ENCODE measurements at places on chromosomes 5 and 9.

GRCh38 chr9:136170006-136170901 is 34.7 kb downstream of the LHX3 start:
- DNase-seq = no peak

DNA sequence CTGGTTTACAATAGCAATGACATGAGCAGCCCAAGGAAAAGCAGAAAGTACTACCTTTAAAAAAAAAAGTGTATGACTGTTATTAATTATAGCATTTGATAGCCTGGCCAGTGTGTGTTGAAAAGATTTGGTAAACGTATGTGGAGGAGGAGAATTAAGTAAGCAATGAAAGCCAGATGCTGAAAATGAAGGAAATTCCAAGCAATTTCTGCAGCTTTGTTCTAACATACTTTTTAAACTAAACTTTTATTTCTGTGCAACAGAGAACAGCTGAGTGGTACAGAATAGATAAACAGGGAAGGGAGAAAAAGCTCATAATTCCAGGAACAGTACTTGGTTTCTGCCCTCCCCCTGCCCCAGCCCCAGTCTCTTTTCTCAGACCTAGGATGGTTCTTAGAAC is 252.6 kb downstream of the ADAMTSL1 start:
- peak; percentile 87 for DNase-seq

DNA sequence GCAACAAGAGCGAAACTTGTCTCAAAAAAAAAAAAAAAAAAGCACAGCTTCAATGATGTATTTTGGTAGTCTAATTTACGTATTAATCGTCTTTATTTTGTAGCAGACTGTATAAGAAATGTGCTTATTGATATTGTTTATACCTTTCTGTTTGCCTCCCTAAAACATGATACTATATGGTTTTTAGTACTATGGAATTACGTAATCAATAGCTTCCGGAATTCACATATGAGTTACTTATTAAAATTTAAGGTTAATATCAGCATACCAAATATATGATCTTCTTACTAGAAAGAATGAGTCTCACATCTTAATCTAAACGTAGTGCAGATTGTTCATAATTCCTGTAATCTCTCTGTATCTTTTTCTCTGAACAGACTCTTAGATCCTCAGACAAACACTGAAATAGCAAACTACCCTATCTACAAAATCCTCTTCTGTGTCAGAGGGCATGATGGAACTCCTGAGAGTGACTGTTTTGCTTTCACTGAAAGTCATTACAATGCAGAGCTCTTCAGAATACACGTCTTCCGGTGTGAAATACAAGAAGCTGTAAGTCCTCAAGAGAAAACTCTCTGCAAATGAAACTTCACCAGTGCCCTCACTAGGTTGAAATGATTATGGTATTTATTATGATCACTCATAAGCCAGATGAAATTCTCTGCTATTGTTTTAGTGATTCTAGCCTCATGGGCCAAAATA is 44.4 kb upstream of the GPR21 start:
- DNase-seq = no peak

DNA sequence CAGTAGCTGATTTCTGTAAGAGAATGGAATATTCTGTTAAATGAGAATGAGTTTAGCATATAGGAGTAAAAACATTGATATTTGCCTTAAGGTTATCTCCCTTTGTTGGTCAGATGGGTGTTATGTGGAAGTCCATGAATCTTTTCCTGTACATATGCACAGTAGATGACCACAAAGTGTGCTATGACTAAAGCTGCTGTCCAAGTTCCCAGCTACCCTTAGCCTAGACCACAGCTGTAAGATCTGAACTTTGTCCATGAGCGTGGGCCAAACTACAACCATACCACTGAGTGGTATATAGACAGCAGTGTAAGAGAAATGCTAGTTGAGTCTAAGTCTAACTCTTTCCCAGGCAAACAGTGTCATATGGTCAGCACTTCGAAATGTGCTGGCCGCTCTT is 48.8 kb downstream of the CD180 start:
- DNase-seq = peak; percentile 20

DNA sequence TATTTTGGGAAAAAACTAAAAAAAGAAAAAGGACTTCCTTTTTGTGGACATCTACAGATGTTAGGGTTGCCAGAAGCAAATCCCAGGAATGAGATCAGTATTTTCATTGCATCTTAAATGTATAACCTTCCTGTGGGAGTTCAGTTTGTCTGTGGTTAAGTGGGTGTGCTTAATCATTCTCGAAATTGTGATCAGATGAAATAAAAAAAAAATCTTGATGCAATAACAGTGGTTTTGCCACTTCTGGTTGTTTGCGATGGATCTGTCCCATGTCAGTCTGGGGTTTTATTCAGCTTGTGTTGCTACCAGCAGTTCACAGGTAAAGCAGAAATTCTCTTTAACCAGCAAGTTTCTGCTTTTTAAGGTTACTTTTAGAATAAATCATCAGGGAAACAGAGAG is 179.0 kb downstream of the MAN2A1 start:
- peak; percentile 70 for DNase-seq

GRCh38 chr9:5800969-5801738 is 31.8 kb downstream of the ERMP1 start:
- DNase-seq = peak; percentile 25

- no peak for DNase-seq
These were observed 39.2 kb downstream of the ANXA2R start for GRCh38 chr5:43000914-43001313.

DNA sequence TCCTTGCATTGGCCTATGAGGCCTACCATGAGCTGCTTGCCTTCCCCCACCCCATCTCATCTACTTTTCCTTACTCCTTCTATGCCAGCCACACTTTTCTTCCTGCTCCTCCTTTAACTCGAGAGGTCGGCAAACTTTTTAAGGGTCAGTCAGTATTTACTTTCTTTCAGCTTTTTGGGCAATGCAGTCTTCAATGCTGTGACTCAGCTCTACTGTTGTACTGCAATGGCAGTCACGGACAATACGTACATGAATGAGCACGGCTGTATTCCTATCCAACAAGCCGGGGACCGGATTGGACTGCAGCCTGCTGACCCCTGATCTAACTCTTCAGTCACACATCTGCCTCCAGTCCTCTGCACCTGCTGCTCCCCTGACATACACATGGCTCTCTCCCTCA is 602 bp upstream of the ACTL7A start:
- no peak for DNase-seq

GRCh38 chr9:111548623-111549022 is 23.6 kb downstream of the ZNF483 start:
- DNase-seq = no peak

- no peak for DNase-seq
These were observed 103.5 kb upstream of the PTCH1 start for GRCh38 chr9:95620314-95620713.

- DNase-seq = no peak
These were observed 52.8 kb downstream of the CTNND2 start for GRCh38 chr5:11851416-11851815.

DNA sequence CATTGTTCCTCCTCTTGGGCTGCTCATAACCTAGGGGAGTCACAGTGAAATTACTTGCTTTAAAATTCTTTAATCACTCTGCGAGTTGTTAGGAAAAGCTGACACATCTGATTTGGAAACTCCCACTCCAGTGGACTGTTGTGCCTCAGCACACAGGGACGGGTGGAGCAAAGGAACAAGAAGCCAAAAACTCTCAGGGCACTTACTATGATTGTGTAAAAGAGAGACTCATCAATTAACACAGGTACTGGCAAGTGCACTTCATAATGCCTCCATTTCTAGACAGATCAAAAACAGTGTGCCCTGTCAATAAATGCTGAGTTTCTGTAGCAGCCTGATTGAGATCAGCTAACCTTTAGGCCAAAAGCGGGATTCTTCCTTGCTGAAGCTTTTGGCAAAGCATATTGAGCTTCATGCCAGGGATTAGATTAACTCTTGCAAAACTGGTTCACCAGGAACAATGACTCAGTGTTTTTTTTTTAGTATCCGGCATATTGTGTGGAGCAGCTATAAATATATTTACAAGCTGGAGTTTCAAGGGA is 55.9 kb downstream of the TMC1 start:
- peak; percentile 88 for DNase-seq

DNA sequence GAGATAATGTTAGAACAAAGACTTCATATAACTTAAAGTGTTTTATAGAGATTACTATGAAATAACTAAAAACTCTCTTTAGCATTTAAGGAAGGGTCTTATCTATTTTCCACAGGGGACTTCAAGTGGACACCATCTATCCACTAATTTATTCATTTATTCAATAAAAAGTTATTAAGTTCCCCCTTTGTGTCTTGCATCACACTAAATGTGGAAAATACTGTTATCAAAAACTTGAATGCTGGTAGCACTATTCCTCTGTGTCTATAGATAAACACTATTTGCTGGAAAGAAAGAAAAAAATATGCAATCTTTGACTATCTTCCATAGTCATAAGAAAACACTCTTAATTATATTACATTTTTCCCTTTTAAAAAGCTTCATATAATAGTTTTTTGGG is 20.1 kb upstream of the ZNF622 start:
- no peak for DNase-seq

DNA sequence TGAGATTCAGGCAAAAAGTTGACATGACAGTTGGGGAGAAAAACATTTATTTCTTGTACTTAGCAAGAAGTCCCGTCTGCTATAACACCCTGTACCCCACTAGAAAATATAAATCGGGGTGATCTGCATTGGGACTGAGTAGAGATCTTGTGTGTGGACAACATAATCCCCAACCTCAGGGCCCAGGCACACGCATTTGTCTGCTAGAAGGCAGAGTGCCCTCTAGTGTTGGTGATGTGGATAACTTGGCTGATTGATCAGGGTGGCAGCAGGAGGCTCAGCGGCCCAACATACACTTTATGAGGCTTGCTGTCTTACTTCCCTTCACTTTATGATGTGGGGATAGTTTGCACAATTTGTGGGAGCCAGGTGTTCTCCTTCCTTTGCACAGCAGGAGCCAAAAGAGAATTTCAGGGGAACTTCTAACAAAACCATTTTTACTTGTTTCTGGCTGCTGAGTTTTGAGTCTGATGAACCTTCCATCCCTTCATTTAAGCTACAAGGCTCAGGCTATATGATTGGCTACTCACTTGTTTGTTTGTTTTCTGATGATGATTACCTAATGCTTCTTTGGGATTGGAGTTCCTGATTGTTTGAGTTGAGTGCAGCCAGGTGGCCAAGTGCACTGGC is 263.2 kb downstream of the DMAC1 start:
- peak; percentile 48 for DNase-seq

- no peak for DNase-seq
These were observed 1.4 kb upstream of the LMX1B start for GRCh38 chr9:126612326-126612812.

- peak; percentile 8 for DNase-seq
These were observed 772.1 kb upstream of the CDH9 start for GRCh38 chr5:27810458-27810857.

GRCh38 chr5:10910261-10910660 is 149.2 kb upstream of the DAP start:
- no peak for DNase-seq

DNA sequence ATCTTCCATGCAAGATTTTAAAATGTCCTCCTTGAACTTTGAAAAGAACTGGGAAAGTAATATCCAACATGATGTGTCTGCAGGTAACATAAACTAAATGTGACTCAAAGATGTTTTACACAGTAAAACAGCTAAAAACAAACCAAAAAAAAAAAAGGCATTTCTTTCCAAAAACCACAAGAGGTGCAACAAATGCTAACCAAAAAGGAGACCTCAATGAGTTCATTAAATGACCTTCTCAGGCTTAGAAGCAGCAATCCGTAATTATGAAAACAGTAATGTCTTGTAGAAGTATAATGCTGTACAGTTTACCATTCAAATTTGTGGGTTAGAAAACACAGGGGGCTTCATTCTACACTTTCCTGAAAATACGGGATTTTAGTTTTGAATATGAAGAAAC is 2.5 kb downstream of the RNF145 start:
- DNase-seq = no peak

GRCh38 chr5:117302949-117303348 is 728.3 kb upstream of the SEMA6A start:
- DNase-seq = peak; percentile 19

DNA sequence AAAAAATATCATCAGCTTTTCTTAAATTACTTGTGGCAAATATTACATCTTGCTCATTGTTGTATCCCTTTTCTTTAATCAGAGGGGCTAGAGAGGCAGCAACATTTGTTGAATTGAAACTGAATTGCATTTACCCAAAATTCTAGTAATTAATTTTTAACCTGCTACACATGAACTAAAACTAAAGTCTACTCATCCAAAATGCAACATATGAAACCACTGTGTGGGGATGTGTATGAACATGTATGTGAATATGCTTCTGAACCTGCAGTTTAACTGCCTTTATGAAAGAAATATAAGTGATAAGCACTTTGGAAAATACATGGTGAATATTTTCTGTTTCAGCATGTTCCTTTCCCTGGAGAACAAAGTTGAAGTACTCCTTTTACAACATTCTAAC is 158.5 kb downstream of the KIAA0825 start:
- DNase-seq = no peak

DNA sequence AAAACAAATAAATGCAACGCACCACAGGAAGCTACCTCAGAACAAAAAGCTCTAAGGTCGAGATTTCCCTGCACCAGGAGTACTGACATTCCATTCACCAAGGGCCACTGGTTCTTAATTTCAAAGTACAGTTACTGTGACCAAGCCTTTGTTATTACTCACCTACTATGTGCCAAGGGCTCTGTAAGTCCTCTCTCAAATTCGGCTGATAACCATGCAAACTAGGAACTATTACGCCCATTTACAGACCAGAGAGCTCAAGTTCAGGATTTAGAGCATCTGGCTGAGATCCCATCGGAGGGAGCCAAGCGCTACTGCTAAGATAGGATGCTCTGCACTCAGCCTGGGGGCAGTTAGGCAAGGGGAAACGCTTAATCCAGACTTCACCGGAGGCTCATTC is 5.6 kb downstream of the MYO10 start:
- no peak for DNase-seq

GRCh38 chr9:34518896-34519295 is 3.9 kb downstream of the ENHO start:
- no peak for DNase-seq

DNA sequence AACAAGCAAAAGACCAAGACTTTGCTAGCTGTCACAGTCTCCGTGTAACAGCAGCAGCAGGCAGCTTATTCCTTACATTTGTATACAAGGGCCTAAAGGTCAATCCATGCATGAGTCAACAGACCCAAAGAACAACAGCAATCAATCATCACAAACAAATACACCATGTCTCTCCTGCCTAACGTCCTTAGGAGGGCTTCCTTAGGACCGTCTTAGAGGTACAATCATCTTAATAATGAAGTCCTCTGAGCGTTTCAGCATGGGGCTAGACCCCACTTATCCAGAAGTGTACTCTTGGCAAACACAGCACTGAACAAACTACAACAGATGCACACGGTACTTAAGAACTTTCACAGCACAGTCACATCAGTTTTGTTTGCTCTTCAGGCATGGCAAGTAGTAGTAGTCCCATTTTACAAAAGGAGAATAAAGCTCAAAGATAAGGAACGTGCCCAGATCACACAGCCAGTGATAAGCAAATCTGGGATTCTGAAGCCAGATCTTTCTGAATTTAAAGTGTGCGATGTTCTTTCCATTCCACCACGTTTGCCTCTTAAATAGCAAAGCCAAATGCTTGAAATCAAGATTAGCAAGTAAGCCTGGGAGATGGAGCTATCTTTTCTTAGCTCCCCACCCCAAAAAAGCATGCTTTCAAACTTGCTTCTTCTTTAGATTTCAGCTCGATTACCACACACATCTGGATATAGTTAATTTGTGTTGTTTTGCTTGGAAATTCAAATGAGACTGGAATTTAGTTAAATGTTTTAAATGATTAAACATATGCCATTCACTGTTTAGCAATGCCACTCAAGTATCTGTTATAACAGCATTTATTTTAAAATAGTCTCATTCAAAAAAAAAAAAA is 24.2 kb downstream of the PSMB7 start:
- DNase-seq = peak; percentile 56

GRCh38 chr9:120905315-120906164 is 21.1 kb downstream of the TRAF1 start:
- DNase-seq = no peak

- DNase-seq = no peak
These were observed 30.8 kb upstream of the PRDM12 start for GRCh38 chr9:130633336-130634190.
